ENCODE measurements at places on chromosomes 1 and 21.

DNA sequence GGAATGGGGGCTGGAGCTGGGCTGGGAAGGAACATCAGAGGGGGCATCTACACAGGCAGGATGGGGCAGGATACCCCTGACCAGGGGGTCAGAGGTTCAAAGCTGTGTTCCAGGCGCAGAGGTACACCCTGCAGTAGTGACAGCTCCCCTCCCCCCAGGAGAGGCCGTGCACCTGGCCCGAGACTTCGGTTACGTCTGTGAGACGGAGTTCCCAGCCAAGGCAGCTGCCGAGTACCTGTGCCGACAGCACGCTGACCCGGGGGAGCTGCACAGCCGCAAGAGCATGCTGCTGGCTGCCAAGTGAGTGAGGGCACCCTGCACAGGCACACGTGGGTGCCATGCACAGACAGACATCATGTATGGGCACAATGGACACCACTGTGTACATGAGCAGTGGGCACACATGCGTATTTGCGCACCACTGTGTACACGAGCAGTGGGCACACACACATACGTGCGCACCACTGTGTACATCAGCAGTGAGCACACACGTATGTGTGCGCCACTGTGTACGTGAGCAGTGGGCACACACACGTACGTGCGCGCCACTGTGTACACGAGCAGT lies 17.4 kb downstream of the TFAP2E start:
- no peak for DNase-seq

GRCh38 chr1:95301091-95301490 lies 67.1 kb downstream of the RWDD3 start:
- DNase-seq, result no peak

DNA sequence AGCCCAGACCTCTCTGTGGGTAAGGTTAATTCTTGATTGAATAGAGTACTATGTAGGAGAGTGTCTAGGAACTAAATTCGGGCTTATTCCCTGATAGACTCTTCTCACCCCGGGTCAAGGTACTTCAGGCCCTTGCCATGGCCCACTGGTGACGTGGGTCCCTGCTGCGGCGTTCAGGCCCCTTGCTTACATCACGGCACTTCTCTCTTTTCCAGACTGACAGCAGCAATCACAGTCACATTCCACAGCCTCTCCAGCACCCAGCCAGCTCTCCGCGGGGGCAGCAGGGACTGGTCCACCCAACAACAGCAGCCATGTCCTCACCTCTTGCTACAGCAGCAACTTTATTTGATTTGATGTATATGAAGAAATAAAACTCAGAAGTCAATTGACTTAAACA lies 401.2 kb upstream of the VAMP3 start:
- no peak for DNase-seq

GRCh38 chr1:172071746-172072145 lies 230.4 kb downstream of the DNM3 start:
- DNase-seq, result no peak

DNA sequence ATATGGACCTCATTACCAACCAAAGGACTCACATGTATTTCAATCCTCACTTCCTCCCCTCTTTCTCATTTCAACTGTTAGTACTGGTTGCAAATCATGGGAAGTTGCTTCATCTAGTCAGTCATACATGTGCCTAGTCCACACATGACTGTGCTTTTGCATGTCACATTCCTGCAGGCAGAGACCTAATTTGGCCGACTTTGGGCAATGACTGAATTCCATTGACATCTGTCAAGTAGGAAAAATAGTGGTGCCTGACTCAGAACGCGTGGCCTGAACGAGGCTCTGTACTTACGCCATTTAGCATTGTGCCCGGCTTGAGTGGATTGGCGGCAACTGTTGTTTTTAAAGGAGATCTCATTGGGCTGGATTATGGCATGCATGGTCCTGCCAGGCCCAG lies 18.0 kb downstream of the PTPRU start:
- no peak for DNase-seq

GRCh38 chr1:224592636-224593582 lies 23.2 kb upstream of the CNIH3 start:
- DNase-seq, result no peak

DNA sequence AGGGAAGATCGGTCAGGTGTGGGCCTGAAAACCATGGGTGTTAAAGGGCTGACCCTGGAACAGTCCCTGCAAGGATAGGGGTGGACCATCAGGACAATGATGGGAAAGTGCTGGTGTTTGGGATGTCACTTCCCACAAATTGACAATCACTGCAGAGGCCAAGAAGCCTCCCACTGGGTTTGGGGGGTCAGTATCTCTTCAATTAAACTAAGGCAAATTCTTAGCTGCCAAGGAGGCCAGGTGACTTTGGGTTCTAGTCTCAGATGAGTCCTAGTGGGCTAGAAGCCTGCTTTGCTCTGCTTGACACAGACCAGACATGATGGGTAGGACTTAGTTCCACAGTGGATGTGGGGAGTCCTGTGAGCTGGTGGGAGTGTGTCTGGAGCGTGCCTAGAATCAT lies 29.3 kb upstream of the KCNA2 start:
- DNase-seq, result no peak

DNA sequence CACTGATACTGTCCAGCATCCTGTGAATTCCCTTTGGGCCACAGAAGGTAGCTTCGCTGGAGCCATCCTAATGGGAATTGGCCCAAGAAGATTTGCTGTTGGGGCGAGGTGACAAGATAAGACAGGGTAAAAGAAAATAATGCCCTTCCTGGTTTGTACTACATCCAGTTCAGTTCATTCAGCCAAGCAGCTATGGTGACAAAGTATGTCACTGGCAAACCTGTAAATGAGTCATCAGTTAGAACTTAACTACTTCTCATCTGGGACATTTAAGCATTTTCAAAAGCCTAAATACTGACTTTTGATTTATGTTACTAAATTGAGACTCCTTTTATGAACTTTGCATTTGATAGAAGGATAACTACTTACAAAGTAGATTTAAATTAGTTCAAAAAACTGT lies 54.2 kb downstream of the WDR64 start:
- DNase-seq, result no peak

GRCh38 chr1:55213151-55213884 lies 1.8 kb downstream of the USP24 start:
- DNase-seq, result no peak

DNA sequence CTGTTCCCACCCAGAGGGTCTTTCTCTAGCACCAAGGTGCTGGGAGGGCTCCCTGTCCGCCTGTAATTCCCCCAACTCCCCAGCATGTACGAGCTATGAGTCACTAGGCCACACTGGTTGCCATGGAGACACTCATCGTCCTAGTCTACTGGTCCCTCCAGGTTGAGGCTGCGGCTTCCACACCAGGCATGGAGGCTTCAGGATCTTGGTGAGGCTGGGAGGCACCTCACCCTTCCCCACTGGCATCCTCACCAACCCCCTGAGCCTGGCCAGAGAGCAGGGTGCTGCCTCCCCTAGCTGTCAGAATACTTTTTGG lies 75.6 kb upstream of the KAZN start:
- DNase-seq, result no peak

- DNase-seq, result no peak
Observed at GRCh38 chr1:223642237-223642636, 23.3 kb downstream of the CAPN8 start.

DNA sequence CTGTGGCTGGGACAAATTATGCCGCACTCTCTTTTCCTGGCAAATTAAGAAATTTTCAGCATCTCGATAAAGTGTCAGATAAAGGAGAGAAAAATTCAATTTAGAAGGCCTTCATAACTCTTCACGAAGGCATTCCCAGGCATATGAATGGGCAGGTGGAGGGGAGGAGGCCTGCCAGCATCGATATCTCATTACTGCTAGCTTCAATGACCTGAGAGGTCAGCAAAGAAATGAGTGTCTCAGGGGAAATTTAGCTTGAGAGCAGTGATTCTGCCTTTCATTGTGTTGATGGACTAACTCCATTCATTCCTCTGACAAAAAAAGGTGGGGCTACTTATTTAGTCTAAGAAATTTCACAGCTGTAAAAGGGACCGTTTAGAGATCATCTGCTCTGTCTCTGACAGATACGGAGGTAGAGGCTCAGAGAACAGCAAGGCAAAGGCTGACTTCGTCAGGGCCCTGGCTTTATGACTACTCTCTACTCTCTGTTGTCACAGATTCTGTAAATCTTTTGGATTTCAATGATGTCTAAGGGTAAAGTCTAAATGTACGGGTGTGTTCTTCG lies 212.0 kb upstream of the BEND5 start:
- no peak for DNase-seq

DNA sequence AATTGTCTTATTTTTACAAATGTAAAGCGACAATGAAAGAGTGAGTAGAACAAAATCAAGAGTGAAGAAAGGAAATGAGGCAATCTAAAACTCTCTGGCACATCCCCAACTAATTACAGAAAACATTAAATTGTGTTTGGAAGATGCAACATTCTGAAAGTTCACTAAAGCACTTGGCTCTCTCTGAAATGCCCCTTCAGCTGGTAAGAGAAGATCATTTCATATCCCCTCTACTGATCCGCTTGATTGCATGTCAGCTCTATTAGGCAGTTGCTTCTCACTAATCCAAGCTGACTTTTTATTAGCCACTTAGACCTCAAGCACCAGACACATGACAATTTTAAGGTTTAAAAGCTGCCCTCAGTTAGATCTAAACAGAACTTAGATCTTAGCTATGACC lies 262.8 kb upstream of the PRMT6 start:
- DNase-seq, result no peak

DNA sequence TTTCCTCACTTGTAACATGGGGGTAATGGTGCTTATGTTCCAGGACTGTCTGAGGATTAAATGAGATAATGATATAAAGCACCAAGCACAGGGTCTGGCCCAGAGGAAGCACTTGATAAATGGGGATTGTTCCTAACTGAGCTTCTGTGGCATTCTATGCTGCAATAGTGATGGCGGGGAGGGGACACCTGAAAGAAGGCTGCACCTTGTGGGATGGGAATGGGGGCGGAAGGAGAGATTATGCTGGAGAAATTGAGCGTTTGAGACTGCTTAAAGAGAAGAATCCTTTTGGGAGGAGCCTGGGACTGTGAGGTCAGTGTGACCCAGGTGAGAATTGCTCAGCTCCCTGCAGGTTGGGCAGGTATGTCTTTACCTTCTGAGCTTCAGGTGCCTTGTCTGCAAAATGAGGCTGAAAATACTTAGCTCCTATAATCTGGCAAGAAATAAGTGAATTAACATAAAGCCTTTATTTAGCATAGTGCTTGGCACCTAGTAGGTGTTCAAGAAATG lies 55.9 kb upstream of the CTPS1 start:
- DNase-seq, result no peak

DNA sequence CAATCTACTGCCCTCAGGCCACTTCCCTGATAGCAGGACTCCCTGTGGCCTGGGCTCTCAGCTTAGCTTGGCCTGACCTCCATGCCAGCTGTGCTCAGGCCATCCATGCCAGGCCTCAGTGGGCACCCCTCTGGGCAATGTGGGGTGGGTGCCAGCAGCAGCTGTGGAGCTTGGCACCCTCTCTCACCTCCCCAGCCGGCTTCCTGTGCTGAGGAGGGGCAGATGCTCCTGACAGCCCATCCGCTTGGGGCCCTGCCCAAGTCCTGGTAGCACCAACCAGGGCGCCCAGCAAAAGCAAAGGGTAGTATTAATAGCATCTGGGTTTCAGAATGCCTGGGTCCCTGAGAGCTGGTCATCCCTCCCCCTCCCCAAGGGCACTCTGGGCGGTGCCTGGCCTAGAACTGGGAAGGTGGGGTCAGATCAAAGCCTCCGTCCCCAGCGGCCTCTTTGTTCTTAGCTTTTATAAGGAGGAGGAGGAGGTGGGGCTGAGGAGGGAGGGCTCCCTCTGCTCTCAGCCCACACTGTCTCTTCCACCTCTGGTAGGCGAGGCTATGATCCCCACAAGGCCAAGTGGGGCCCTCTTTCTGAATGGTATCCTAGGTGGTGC lies 6.1 kb downstream of the EFNA4 start:
- DNase-seq, result no peak

- DNase-seq, result no peak
Observed at GRCh38 chr1:30929135-30929889, 20.8 kb upstream of the SDC3 start.

DNA sequence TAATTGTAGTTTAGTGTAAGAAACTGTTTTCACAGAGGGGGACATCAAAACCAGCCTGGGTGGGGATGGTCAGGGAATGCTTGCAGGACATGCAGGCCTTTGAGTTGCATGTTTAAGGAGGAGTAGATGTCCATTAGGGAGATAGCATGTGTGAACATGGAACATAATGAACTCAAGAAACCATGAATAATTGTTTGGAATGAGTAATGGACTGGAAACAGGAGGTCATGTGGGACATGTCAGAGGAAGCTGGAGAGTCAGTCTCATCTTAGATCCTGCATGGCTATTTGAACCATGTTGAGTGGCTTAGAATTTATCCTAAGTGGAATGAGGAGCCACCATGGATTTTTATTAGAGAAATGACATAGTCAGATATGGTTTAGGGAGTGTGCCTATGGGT lies 86.4 kb downstream of the RPE65 start:
- DNase-seq, result no peak

DNA sequence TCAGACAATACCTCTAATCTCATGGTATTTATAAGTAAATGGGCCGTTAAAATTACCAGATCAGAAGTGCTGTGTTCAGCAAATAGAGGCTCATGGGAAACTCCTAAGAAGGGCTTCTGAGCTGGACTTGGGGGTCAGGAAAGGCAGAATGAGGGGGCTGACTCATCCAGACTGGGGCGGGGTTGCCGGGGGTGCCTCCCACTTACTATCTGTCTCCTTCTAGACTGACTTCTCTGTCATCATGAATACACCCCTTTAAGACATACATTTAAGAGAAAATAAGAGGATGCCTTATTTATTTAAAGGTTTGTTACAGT lies 96.0 kb upstream of the ERRFI1 start:
- DNase-seq, result no peak

DNA sequence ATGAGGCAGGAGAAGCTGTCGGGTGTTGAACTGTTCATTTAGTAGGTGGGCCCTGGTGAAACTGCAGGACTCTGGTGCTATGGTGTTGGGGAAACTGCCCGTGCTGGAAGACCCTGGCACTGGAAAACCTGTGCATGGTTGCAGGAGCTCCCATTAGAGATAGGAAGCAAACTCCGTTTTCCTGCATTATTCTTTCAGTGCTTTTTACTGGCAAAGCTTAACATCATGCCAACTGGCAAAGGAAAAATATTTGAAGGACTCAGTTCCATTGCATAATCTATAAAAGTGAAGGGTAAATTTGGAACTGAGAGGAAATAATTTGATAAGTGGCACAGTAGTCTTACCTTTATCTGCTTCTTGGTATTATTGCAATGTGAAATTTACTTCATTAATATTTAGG lies 31.7 kb upstream of the MPC2 start:
- no peak for DNase-seq

DNA sequence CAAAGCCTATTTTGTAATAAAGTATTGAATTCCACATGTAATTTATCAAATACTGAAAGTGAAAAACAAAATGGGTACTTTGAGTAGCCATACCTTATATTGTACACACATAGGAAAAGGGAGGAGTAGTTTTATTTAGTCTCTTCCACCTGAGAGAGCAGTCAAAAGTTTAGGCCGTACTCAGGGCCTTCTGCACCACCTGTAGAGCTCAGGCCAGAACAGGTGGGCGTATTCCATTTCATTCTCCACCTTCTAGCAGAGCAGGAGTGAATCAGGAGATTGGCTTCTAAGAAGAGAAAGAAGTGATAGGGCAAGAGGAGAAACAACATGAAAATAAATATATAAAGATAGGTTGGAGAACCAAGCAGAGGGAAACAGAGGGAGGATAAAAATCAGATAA lies 44.0 kb downstream of the TRAF5 start:
- DNase-seq, result no peak

- DNase-seq, result no peak
Observed at GRCh38 chr21:42320791-42321190, 5.6 kb upstream of the TFF3 start.
